ENCODE measurements at places on chromosomes 7 and 10.

GRCh38 chr7:112833082-112833481 lies 42.9 kb upstream of the TMEM168 start:
- no peak for DNase-seq

DNA sequence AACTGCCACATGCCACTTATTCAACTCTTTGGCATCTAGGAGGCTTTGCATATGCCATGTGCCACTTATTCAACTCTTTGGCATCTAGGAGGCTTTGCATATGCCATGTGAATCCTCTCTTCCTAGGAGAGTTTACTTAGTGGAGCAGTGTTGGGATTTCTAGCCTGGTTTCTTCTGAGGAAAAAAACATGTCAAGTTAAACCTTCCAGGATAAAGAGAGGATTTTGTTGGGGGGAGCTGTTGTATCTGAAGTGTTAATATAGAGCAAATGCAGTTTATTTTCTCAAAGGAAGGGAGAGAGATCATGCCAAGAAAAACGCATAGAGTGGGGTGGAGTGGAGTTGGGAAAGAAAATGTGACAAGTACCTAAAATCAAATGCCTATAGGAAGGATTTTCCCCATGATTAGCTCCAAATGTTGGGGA lies 91.5 kb downstream of the MCU start:
- DNase-seq = no peak

DNA sequence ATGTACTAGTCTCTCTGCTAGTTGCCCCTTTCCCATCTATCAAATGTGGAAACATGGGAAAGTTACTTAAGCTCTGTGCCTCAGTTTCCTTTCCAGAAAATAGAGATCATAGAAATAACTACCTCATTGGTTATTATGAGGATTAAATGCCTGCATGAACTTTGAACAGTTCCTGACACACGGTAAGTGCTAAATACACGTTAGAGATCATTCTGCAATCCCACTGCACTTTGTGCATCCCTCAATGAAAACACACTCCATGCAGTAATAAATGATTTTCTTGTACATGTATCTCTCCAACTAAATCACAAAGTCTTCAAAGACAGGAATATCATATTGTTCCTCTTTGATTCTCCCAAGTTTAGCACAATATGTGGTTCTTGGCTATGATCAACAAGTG lies 73.1 kb downstream of the PPP1R3C start:
- no peak for DNase-seq

- DNase-seq = no peak
Observed at GRCh38 chr10:4249841-4250586, 465.0 kb upstream of the KLF6 start.

- DNase-seq = no peak
Observed at GRCh38 chr7:3493499-3493898, 192.4 kb downstream of the SDK1 start.

GRCh38 chr10:100516847-100517246 lies 2.8 kb downstream of the SEC31B start:
- no peak for DNase-seq

DNA sequence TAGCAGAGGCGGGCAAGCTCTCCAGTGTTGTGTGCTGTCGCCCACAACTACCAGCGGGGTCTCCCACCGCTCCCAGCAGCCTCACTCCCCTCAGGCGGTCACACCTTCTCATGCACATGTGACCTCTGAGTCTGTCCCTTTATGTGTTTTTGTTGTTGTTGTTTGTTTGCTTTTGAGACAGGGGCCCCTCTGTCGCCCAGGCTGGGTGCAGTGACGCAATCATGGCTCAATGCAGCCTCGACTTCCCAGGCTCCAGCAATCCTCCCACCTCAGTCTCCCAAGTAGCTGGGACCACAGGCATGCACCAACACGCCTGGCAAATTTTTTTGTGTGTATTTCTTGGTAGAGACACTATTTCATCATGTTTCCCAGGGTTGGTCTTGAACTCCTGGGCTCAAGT lies 1.5 kb downstream of the CPSF4 start:
- no peak for DNase-seq

DNA sequence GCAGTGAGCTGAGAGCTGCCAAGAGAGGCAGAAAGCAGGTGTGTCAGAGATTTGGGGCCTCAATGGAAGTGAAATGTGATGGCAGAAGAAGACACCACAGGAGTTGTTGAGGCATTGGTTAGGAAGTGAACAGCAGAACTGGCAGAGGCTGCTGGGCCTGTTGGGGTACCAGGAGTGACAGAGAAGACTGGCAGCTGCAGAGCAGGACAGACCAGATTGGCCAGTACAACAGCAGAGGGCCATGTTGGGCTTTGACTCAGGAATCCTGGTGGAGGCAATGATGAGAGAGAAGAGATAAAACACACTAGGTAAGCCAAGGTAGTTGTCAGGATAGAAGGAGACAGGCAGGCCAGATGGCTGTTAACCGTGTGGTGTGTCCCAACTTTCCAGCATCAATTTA lies 19.9 kb upstream of the HERPUD2 start:
- DNase-seq = no peak

- no peak for DNase-seq
Observed at GRCh38 chr10:23051855-23052331, 43.5 kb upstream of the MSRB2 start.

DNA sequence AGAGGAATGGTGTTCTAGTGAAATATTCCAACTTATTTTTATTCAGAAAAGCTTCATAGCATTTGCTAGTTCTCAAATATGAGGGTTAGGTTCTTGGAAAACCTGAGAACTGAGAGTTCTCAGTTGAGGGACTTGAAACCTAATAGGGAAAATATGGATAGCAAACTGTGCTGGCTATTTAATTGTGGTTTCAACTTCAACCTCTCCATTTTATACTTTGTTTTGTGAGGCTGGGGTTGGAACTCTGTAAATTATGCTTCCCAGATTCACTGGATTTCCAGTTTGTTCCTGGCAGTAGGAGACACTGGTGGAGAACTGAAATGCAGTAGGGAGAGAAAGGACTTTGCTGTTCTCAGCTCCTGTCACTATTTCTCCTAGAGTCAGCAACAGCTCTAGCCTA lies 52.7 kb downstream of the CDK14 start:
- no peak for DNase-seq

GRCh38 chr7:34430456-34430855 lies 227.6 kb upstream of the NPSR1 start:
- no peak for DNase-seq

DNA sequence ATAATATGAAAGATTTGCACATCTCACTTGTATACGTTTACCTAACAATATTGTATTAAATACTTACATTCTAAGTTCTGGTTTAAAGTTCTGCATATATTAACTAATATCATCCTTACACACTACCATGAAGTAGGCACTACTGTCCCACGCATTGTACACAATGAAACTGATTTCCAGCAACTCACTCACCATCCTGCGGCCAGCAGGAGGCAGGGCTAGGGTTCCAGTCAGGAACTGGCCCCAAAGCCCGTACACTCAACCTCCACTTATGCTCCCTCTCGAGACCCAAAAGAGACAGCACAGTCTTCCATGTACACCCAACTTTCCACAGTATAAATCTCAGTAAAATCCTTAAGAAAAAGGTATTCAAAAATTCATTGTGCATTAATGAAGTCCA lies 41.4 kb downstream of the GRID1 start:
- no peak for DNase-seq

- DNase-seq = no peak
Observed at GRCh38 chr7:157630301-157630853, 293.6 kb downstream of the DNAJB6 start.

GRCh38 chr7:5217851-5218331 lies 27.9 kb downstream of the WIPI2 start:
- no peak for DNase-seq

- DNase-seq = no peak
Observed at GRCh38 chr10:43681220-43681619, 32.5 kb upstream of the ZNF32 start.

GRCh38 chr10:68105820-68106219 lies 3.5 kb upstream of the MYPN start:
- no peak for DNase-seq

- DNase-seq = no peak
Observed at GRCh38 chr10:64191286-64191685, 670.1 kb downstream of the REEP3 start.

GRCh38 chr7:28666154-28666553 lies 253.8 kb downstream of the CREB5 start:
- no peak for DNase-seq

DNA sequence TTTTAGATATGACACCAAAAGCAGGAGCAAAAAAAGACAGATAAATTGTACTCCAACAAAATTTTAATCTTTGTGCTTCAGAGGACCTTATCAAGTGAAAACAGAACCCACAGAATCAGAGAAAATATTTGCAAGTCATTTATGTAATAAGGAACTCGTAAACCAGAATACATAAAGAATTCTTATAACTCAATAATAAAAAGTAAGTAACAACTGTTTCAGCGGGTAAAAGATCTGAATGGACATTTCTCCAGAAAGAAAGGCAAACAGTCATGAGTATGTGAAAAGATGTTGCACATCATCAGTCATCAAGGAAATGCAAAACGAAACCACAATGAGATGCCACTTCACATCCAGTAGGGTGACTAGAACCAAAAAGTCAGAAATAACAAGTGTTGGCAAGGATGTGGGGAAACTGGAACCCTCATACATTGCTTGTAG lies 167.7 kb upstream of the KCTD7 start:
- DNase-seq = no peak

GRCh38 chr10:76070916-76071315 lies 639.5 kb downstream of the LRMDA start:
- DNase-seq = no peak

- no peak for DNase-seq
Observed at GRCh38 chr7:4018601-4019316, 663.3 kb upstream of the FOXK1 start.

DNA sequence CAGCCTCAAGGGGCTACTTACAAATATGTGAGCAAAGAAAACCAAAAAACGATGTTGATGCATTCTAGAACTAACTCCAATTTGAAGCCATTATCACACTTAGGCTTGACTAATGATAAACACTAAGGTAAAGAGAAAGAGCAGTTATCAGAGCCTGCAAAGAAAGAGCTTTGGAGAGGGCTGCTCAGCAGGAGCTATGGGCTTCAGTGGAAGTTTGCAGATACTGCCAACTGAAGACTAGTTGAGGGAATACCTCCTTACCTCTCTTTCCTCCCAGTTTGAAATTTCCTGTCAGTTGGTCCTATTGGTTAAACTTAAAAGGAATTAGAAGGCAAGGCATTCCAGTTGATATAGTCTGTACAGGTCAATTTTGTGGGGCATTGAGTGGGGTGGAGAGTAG lies 498.1 kb upstream of the POT1 start:
- no peak for DNase-seq

- DNase-seq = no peak
Observed at GRCh38 chr7:98236355-98237185, 15.5 kb downstream of the TECPR1 start.

DNA sequence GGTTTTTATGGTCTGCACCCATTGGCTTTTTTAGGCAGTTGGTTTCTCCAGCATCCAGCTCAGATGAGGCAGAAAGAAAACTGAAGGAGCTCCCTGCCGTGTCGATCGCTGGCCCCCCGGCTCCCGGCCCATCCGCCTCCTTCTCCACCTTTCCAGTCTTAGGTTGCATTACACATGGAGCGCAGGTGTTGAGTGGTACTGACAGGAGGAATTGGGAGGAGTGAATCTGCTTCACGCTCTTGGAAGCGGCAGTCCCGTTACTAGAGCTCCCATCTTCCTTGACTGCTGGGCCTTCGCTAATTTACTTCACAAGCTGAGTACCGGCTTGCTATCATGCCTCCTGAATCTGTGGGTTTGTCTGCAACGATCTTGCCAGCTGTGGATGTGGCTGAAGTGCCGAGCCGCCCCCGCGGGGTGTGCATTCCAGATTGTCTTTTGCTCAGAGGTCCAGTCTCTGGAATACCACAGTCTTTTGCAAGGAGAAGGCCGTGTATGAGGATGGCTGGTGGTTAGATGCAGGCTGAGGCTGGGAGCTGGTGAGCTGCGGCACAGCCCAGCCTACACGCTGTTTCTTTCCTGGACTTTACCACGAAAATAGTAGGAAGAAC lies 17.1 kb downstream of the IQCE start:
- no peak for DNase-seq

DNA sequence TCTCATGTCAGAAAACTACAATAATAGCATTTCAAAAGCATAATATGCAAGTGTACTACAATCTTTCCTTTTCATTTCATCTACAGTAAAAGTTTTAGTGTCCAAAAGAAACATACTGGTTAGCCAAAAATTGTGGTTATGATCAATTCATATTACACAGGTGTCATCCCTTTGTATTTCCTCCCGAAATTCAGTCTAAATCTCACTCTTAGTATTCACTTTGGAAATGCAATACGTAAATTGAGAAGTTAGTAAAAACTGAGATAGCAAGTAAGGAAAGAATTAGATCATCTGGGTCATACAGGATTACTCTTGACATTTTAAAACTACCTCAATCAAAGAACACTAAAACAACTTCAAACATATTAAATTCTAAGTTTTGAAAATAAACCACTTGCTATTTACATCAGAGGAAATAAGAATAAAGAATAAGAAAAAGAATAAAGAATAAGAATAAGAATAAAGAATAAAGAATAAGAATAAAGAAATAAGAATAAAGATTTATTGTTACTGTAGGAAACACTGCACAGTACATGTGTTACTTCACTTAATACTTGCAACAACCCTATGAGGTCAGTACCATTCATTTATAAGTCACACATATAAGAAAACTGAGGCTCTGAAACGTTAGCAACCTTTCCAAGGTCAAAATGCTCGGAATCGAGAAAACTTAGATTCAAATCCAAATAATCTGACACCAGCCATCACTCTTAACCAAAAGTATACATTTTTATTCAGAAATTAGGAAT lies 10.5 kb downstream of the SNX13 start:
- DNase-seq = no peak

GRCh38 chr10:72855790-72856189 lies 37.7 kb upstream of the OIT3 start:
- no peak for DNase-seq

- DNase-seq = no peak
Observed at GRCh38 chr7:82129091-82129490, 314.5 kb downstream of the CACNA2D1 start.

DNA sequence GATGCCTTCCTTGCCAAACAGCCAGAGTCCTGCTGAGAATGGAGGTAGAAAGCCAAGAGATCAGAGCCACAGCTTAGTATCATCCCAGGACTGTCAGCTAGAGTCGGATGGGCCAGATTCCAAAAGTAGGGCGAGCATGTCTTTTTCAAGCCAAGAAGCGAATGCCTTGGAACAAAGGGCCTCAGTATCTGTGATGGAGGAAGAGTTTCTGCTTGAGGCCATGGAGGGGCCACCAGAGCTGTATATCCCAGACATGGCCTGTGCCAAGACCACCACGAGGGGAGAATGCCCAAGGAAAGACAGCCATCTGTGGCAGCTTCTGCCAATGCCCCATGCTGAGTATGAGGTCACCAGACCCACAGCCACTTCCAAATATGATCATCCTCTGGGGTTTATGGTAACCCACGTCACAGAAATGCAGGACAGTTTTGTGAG lies 44.3 kb upstream of the PPP1R17 start:
- DNase-seq = no peak

GRCh38 chr10:24645784-24646183 lies 77.9 kb downstream of the ARHGAP21 start:
- DNase-seq = no peak

All from bone marrow (tissue), 2 donors.